Foreskin fibroblast (primary cell): ENCODE measurements at places on chromosomes 5 and 9.

- no peak for DNase-seq
Observed at GRCh38 chr9:79623799-79624721, 52.3 kb downstream of the TLE4 start.

DNA sequence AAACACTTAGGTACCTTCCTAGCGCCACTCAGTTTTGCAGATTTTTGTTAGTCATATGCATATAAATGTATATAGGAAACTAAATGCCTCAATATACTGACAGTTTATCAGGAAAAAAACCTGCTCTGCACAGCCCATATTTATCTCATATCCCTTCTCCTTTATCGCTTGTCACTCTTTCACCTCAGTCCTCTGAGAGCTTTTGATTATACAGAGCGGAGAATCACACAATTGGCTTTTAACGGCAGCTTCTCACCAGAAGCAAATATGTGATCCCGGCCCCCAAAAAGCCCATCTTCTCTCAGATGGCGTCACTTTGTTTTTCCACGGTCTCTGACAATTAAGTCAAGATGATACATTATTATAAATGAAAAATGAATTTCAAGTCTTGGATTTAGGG is 362.6 kb downstream of the DNAH5 start:
- DNase-seq, result no peak

- DNase-seq, result no peak
Observed at GRCh38 chr5:45454114-45454513, 242.1 kb downstream of the HCN1 start.

DNA sequence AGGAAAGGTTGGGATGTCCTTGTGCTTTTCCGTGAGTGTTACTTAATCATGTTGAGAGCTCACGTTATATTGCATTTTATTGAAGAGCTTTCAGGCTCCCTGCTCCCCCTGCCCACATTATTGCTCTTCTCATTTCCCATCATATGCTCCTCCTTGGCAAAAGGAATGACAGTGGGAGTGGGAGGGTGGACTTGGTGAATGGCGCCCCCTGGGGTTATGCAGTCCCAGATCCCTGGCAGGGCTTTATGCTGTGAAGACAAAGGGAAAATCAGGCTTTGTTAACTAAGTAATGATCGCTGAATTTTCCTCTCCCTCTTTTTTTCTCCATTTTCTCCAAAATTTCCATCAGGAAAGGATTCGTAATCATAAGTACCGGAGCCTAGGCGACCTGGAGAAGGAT is 166.6 kb downstream of the SMARCA2 start:
- peak; percentile 20 for DNase-seq

DNA sequence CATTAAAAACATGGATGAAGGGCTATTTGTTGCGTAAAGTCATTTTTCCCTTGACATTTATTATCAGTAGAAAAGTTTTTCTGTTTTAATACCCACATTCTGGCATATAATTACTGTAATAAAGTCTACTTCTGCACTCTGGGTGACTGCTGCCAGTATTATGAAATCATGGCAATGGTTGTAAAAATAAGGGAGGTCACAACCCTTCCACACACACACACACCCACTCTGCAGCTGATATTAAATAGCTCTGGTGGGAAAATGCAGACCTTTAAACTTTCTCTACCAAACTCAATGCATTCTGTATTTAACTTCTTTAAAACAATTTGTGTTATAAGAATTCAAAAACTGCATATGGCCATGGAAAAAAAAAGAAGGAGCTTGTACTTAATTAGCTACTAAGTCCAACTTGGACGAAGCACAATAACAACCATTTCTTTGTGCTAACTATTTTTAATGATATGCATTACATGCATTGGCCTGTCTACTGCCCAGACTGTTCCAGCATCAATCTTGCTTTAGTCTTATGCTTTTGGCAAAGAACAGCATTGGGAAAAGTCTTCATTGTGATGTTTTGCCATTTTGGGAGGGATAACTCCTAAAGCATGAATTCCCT is 137.6 kb upstream of the MAP3K1 start:
- peak; percentile 27 for DNase-seq

- no peak for DNase-seq
Observed at GRCh38 chr5:154966874-154967273, 26.0 kb downstream of the MRPL22 start.

DNA sequence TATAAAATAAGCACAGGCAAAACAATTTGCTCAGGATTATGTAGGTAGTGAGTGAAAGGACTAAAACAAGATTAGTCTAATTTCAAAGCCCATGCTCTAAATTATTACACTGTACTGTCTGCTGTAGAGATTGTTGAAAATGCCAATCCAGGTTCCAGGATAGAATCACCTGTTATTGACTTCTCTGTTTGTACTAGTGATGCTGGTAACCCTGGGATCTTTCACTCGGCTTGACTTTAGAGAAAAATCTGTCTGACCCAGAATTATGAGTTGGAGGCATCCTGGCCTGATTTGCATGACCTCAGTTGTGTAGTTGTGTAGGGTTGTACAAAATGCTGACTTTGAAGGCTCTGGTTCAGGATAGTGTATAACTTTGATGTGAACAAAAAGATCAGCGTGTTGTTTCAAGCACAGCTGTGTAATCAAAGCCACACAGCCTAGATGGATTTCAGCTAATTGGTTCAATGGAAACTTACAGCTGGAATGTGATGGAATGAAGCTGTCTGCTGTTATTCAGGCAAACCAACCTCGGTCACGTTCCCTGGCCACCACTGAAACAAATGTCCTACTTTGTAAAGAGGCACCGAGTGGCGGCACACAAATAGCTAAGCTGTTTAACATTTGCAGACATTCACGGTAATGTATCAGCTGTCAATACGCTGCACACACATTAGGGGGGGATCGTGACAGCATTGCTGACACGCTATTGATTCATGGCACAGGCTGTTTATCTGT is 340.3 kb downstream of the KCTD16 start:
- peak; percentile 2 for DNase-seq

GRCh38 chr5:132714456-132715307 is 22.7 kb downstream of the KIF3A start:
- DNase-seq, result peak; percentile 21

DNA sequence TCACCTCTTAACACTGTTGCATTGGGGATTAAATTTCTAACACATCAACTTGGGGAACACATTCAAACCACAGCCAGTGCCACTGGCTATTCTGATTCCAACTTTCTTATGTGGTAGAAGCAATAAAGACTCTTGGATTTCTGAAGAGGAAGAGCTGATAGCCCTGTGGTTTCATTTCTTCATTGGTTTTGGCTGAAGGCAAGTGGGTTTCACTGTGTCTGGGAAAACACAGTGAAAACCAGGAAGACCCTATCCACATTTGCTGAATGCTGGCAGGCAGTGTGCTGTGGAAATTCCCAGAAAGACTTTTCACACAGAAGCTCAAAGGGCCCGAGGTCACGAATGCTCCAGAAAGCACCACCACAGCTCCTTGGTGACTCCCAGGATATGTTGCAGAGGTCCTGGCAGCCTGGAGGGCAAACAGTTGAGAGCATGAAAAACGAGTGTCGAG is 67.1 kb downstream of the DAPK1 start:
- no peak for DNase-seq

DNA sequence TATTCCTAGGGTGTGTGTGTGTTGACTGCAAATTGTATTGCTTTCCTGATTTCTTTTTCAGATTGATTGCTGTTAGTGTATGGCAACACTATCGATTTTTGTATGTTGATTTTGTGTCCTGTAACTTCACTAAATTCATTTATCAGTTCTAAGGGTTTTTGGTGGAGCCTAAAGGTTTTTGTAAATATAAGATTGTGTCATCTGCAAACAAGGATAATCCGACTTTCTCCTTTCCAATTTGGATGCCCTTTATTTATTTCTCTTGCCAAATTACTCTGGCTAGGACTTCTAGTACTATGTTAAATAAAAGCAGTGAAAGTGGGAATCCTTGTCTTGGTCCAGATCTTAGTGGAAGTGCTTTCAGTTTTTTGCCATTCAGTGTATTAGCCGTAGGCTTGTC is 340.9 kb upstream of the KLF4 start:
- no peak for DNase-seq

DNA sequence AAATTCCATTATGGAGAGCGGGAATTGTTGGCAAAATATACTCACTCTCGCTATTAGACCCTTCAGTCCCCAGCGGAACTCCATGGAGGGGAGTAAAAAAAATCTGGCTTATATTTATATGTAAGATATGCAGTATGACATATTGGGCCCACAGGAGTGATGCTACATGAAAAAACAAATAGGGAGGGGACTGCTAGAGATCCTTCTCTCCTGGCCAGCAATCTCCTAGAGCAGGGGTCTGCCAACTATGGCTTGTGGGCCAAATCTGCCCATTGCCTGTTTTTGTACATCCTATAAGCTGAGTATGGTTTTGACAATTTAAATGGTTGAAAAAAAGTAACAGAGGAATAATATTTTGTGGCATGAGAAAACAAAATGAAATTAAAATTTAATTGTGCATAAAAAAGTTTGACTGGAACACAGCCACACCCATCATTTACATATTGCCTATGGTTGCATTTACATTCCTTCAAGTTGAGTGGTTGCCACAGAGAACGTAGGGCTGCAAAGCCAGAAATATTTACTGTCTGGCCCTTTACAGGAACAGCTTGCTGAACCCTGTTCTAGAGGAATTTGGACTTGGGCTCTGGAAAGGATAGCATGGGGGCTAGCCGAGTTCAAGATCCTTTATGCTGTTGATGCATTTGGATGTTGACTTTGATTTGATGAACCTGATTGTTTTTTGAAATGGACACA is 197.3 kb upstream of the CLINT1 start:
- peak; percentile 3 for DNase-seq

DNA sequence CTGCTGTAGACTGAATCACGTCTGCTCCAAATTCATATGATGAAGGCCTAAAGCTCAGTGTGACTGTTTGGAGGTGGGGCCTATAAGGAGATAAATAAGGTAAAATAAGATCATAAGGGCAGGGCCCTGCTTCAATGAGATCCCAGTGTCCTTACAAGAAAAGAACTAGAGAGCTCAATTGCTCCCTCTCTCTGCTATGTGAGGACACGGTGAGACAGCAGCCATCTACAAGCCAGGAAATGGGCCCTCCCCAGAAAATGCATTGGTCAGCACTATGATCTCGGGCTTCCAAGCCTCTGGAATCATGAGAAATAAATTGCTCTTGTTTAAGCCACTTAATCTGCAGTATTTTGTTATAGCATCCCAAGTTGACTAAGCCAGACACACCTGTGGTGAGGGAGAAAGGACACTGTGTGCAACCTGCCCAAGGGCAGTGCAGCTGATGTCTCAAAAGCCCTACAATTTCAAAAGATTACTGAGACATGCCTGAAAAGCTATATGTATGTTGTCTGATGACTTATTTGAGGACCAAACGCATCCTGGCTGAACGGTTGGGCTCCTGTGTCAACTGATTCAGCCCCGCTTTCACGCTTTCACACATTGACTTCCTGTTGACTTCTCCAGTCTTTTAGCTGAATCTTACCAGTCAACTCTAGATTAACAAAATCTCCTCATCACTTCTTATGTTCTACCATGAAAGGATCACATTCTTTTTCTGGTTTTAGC is 13.2 kb downstream of the GZMK start:
- DNase-seq, result peak; percentile 30

GRCh38 chr5:102090770-102091169 is 205.3 kb downstream of the SLCO4C1 start:
- no peak for DNase-seq

DNA sequence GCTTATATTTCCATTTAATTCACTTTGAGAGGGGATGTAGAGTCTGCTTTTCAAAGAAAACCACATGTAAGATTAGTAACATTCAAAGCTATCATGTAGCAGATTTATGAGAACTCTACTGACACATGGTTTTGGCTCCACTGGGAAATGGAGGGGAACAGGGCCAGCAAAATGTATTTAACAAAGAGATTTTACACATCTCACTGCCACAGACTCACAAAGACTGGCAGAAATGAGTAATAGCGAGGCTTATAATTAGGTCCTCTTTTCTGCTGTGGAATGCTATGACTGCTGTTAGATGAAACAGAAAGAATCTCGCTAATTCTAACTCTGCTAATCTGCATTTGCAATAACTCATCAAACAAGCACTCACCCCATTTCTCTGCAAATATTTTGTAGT is 4.5 kb downstream of the DAP start:
- DNase-seq, result peak; percentile 36

- DNase-seq, result peak; percentile 42
Observed at GRCh38 chr9:125739436-125739835, 7.7 kb upstream of the PBX3 start.

DNA sequence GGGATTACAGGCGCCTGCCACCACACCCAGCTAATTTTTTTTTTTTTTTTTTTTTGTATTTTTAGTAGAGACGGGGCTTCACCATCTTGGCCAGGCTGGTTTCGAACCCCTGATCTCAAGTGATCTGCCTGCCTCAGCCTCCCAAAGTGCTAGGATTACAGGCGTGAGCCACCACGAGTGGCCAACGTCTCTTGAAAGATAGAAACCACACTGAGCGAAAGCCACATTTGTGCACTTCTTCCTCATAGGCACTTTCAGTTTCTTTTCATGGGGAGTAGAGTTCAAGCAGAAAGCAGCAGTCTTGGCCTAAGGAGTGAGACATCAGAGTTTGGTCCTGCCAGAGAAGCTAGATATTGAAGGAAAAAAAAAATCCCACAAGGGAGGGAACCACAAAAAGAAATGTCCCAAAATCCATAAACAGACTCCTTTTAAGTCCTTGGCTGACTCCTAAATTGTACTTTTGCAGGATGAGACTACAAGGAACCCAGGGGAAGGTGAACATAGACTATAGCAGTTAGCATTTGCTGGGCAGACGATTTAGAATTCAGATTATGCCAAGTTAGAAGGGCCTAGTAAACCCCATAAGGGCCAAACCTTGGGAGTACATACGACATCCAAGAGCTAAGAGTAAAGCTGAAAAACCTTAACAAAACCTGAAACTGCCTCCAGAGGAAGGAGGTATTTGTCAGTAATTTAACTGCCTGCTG is 43.9 kb upstream of the GLIPR2 start:
- no peak for DNase-seq

- DNase-seq, result no peak
Observed at GRCh38 chr9:38440516-38440915, 16.3 kb upstream of the IGFBPL1 start.

- no peak for DNase-seq
Observed at GRCh38 chr5:136819526-136820302, 454.4 kb upstream of the TRPC7 start.

- no peak for DNase-seq
Observed at GRCh38 chr9:101265261-101265660, 119.5 kb downstream of the BAAT start.

- DNase-seq, result no peak
Observed at GRCh38 chr9:116286297-116286696, 132.7 kb downstream of the PAPPA start.

GRCh38 chr9:115400796-115401195 is 282.8 kb upstream of the TNC start:
- peak; percentile 85 for DNase-seq

GRCh38 chr5:16346380-16346779 is 119.2 kb downstream of the ZNF622 start:
- DNase-seq, result no peak

GRCh38 chr9:111909444-111909843 is 12.8 kb downstream of the UGCG start:
- DNase-seq, result no peak
